A549 treated with DMSO at 1 μM for 4 hours (cell line): ENCODE measurements at places on chromosomes 7 and 10. TPM values are rescaled to one million over a fixed set of nuclear protein-coding genes. Genes with fewer than 3 reads are reported as not detected.

PLPP4 gene
- 0.13 TPM in 1 of 5 replicates, not detected in the others for total RNA-seq

GLI3 gene
- 0.19 to 0.40 TPM (median 0.31 TPM) in 5 replicates for total RNA-seq

TAS2R5 gene
- total RNA-seq, result 0.37 to 0.81 TPM (median 0.46 TPM) in 4 of 5 replicates, not detected in the other

NPY gene
- total RNA-seq, result not detected in 5 replicates

OPN1SW gene
- not detected in 5 replicates for total RNA-seq

ENTPD1 gene
- 0.02 to 0.05 TPM (median 0.05 TPM) in 4 of 5 replicates, not detected in the other for total RNA-seq
